Activated T-cell treated with anti-CD3 and anti-CD28 coated beads, Interleukin-2, amount 50 U/mL, for 72 hours (primary cell): ENCODE measurements at places on chromosomes 13 and 19. TPM values are rescaled to one million over a fixed set of nuclear protein-coding genes. Genes with fewer than 3 reads are reported as not detected.

Gene SLITRK5
- total RNA-seq = not detected

Gene NMRK2
- total RNA-seq = not detected

Gene EXOC3L2
- not detected for total RNA-seq

Gene SIGLECL1
- not detected for total RNA-seq

Gene NCR1
- total RNA-seq = 4.1 TPM

Gene DZIP1
- total RNA-seq = 0.31 TPM

Gene PCDH20
- not detected for total RNA-seq
